ENCODE measurements at places on chromosomes 7 and 10.
A peak's percentile ranks its signal among the peaks of the same experiment; 100 is the strongest.

GRCh38 chr10:107618504-107618994, 454.0 kb upstream of the SORCS1 start:
- DNase-seq = no peak

GRCh38 chr10:76311752-76312636, 880.6 kb downstream of the LRMDA start:
- peak; percentile 33 for DNase-seq

DNA sequence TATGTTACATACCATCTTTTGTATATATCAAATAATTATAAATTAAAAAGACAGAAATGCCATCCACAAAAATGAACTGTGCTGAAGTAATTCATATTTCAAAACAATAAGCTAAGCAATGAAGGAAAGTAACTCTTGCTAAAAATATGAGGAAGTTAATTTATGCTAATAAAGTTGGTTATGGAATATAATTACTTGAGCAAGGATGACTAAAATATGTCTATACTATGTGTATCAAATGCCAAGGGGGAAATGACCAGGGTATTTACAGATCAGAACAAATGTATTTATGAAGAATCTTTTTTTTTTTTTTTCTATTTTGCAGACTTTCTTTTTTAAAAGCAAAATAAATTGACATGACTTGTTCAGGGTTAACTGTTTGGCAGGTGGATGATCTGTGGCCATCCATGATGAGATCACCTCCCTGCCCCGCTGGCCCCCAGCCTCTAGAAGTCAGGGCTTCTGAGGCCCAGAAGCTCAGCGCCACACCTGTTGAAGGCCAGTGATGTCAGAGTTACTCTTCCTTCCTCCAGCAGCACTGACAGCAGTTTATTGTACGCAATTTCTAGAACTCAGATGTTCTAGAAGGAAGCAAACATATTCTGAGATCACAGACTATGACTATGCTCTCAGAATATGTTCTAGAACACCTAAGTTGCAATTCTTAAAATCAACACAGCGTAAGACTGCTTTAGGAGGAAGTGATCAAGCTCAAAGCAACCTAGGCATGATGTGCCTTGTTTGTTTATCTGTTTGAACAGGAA, 196.1 kb upstream of the KLF14 start:
- DNase-seq = no peak

DNA sequence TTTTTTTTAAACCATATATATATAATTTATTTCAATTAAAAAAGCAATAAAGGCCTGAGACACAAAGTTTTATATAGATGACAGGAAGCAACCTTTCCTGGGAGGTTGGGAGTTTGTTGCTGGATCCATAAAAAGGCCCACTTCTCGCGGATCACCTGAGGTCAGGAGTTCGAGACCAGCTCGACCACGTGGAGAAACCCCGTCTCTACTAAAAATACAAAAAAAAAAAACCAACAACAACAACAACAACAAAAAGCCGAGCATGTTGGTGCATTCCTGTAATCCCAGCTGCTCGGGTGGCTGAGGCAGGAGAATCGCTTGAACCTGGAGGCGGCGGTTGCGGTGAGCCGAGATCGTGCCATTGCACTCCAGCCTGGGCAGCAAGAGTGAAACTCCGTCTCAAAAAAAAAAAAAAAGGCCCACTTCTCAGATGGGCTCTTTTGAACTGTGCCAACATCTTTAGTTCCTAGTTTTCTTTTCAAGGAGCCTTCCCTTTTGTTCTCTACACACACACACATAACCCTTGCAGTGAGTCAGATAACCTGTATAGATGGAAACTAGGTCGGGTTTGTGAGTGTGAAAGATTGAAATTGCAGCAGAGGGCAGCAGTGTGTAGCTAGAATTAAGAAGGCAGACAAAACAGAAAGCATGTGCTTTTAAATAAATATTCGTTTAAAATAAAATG, 1.2 kb upstream of the SMNDC1 start:
- DNase-seq = peak; percentile 93

- no peak for DNase-seq
These were observed 722.7 kb upstream of the CELF2 start for GRCh38 chr10:10294881-10295529.

GRCh38 chr10:8722835-8723234, 668.3 kb downstream of the GATA3 start:
- no peak for DNase-seq

DNA sequence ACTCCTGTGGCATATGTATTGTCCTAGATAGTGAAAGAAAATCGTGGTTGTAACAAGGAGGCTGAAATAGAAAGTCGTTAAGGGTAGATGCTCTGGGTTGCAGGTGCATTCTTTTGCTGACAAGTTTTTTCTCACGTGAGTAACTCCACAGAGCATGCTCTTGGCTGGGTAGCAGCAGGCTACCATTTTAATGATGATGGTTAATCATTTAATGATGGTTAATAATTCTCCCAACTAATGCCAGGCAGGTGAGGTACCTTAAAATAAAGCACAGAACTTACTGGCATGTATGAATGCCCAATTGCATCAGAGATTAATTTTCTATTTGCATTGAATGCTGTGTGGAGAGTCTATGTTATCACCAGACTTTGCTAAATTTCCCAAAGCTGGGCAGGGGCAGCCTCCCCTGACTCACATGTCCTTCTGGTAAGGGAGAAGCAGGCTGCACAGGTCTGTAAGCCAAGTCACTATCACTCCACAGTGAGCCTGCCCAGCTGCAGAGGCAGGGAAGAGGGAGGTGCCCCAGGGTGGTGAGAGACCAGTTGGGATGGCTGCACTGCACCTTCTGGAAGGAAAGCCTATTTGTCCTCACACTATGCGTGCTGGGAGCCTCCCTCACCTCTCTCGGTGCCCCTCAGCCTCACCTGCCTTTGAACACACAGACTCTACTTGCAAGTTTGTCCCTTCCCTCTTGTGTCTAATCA, 287.0 kb upstream of the IGFBP3 start:
- DNase-seq = no peak

DNA sequence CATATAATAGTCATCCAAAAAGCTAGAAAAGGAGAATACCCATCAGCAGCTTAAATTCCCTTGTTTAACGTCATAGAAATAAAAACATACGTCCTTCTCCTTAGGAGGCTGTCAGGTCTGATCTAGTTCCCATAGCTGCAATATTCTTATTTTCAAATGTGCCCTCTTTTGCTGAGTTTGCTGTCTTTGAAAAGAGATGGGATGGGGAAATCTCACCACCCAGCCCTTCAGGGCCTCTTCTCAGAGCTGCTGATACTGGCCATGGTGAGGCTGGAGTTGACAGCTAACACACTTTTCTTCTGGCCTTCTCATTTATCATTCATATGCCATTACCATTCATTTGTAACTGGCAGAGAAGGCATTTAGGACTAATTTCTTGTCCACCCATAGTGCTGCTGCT, 5.1 kb upstream of the PCGF5 start:
- no peak for DNase-seq

- no peak for DNase-seq
These were observed 15.4 kb upstream of the SH2B2 start for GRCh38 chr7:102271158-102271798.

DNA sequence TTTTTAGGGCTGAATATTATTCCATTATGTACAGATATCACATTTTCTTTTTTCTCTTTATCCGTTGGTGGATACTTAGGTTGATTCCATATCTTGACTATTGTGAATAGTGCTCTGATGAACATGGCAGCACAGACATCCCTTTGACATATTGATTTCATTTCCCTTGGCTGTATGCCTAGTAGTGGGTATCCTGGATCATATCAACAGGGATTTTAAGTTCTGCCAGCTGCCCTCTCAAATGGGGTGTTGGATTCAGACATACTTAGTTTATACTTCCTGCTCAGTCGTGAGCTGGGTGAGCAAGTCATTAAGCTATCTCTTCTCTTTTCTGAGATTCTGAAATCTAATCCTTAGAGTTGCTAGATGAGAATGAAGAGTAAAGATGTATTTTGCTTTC, 139.6 kb upstream of the SORCS3 start:
- DNase-seq = no peak
